ENCODE measurements at places on chromosomes 1 and 21.

- DNase-seq, result peak; percentile 26
These were observed at the start of gene TCEA3 for GRCh38 chr1:23424293-23425192. Gene TCEA3 (minus strand): TSS chr1:23424748. CDS start chr1:23424633, 115 bp downstream.

DNA sequence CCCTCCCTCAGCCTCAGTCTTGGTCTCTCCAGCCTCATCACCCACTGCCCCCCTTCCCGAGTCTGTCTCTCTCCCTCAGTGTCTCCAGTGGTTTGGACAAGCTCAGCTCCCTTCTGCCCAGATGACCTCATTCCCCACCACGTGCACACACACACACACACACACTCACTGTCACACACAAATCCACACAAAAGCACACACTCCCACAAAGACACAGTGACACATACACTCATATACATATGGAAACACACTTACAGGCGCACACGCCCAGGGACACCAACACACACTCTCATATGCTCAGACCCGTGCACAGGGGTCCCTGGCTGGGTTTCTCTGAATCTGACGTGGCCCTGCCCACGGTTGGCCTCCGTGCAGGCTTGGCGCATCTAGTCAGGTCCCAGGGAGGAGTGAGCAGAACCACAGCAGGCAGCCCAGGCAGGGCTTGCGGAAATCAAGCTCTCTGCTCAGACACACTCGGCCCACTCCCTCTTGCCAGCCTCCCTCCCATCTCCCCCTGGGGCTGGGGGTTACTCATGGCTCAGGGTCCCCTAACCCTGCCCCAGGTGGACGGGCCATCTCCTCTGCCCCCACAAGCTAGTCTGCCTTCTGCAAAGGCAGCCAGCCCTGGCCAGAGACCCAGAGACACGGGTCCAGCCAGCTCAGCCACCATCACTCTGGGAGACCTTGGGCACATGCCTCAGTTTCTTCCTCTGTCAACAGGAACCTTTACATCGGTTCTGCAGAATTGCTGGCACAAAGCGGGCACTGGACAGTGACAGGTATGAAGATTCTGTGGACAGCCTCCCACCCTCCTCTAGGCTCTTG, 38.5 kb upstream of the FAM131C start:
- peak; percentile 35 for DNase-seq

- no peak for DNase-seq
These were observed 16.1 kb upstream of the ATP1B1 start for GRCh38 chr1:169090308-169090899.

DNA sequence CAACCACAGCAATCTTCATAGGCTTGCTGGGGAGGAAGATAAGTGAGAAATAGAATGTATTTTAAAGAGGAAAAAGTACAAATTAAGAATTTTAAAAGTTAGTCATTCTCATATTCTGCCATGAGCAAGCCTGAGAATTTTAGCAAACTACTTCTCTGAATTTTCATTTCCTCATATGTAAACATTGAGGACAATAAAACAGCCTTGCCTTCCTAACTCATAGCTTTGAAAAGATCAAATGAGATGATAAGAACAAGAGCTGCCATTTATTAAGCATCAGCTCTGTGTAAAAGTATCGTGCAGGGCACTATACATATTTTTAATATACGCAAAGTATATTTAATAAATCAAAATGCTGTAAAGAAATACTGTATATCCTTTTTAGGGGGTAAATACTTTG, 286.0 kb downstream of the NFIA start:
- no peak for DNase-seq

DNA sequence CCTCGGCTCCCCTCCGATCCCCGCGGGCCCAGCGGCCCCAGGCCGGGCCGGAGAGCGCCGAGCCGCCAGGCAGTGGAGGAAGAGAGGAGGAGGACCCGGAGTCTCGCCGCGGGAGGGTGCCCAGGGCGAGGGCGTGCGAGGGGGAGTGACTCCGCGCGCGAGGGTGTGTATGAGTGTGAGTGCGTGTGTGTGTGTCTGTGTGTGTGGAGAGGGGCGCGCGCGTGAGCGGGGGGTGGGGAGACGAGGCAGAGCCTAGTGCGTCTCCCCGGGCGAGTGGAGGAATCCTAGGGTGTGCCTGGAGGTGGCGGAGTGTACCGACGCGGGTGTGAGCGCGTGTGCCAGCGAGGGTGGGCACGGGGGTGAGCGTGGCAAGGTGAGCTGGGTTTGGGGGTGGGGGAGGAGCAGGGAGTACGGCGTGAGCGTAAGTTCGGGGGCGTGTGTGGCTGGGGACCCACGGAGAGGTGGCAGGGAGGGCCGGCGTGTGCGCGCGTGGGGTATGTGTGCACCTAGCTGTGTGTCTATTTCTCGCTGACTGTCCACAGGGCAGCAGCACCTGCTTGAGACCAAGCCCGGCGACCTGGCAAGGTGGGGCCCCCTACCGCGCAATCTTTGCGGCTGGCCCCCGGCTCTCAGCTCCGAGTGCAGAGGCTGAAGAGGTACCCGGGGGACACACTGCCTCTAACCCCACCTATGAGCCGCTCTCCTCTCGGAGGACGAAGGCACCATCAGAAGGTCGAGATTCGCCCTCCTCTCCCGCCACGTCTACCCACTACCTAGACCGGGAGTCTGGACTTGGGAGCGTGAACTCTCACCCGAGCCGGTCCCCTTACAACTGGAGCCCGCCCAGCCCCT, 784 bp upstream of the KCND3 start:
- peak; percentile 6 for DNase-seq

GRCh38 chr1:94096797-94097549, 24.0 kb downstream of the ABCA4 start:
- DNase-seq, result no peak

- peak; percentile 26 for DNase-seq
These were observed 22.3 kb upstream of the PLA2G4A start for GRCh38 chr1:186806477-186806876.
